Left ventricle myocardium inferior (tissue), 1 donor: ENCODE measurements at places on chromosomes 1 and 21. TPM values are rescaled to one million over a fixed set of nuclear protein-coding genes. Genes with fewer than 3 reads are reported as not detected.

The FAM177B gene
- total RNA-seq, result not detected

The ALPL gene
- 10.2 TPM for total RNA-seq

DNA sequence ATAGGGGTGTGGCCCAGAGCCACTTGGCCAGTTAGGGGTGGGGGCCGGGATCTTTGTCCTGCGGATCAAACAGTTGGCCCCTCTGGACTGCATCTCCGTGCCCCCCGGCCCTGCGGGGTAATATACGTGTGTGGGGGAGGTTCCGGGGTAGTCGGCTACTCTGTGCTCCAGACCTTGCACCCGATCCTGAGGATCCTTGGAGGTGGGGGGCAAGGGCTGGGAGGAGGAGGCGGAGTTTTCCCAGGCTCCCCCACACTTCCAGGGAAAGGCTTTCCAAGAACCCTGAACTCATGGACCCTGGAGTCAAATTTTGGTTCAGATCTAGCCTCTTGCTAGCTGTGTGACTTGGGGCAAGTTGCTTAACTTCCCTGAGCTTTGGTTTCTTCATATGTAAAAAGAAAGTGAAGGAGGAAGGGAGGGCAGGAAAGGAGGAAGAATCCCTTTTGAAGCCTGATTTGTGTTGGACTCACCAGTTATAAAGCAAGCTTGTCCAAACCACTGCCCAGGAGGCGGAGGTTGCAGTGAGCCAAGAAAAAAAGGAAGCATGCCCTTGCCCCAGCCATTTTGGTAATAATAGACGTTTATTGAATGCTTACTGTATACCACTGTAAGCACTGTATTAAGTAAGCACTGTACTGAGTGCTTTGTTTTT lies 686 bp downstream of the MIIP start:
- DNase-seq, result peak; percentile 22

GRCh38 chr1:82160903-82161302 lies 360.2 kb downstream of the ADGRL2 start:
- no peak for DNase-seq

- DNase-seq, result no peak
These were observed 19.1 kb downstream of the NPPA start for GRCh38 chr1:11828511-11828910.

- DNase-seq, result peak; percentile 24
These were observed 69.4 kb downstream of the LRRC8D start for GRCh38 chr1:89890085-89890752.

- DNase-seq, result no peak
These were observed 197.4 kb downstream of the FGGY start for GRCh38 chr1:59494145-59494833.

DNA sequence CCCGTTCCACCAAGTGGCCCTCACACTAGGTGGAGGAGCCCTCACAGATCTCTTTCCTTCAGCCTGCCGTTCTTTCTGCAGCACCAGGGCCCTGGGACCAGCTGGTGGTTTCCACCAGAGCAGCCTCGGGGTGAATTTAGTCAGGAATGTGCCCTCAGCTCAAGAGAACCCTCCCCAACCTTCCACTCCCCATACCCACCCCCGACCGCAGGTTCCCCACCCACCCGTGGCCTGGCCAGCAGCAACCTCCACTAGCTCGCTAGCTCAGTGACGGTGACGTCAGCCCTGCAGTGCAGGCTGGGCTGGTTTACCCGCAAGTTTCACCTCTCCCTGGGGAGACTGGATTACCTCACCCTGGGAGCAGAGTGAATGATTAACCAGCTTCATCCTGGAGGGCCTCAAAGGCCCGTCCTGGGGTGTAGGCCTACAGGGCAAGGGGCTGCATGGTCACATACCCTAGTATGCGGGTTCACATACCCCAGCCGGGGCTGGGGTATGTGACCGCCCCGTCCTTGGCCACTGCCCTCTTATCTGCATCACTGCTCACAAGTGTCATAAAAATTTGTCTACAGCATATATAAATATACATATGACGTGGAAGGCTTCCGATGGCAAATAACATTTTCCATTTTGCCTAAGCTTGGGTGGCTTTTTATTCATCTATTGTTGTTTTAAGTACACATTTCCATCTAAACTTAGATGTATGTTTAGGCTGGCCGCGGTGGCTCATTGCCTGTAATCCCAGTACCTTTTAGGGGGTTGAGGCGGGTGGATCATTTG lies 24.5 kb downstream of the ELF3 start:
- peak; percentile 71 for DNase-seq

DNA sequence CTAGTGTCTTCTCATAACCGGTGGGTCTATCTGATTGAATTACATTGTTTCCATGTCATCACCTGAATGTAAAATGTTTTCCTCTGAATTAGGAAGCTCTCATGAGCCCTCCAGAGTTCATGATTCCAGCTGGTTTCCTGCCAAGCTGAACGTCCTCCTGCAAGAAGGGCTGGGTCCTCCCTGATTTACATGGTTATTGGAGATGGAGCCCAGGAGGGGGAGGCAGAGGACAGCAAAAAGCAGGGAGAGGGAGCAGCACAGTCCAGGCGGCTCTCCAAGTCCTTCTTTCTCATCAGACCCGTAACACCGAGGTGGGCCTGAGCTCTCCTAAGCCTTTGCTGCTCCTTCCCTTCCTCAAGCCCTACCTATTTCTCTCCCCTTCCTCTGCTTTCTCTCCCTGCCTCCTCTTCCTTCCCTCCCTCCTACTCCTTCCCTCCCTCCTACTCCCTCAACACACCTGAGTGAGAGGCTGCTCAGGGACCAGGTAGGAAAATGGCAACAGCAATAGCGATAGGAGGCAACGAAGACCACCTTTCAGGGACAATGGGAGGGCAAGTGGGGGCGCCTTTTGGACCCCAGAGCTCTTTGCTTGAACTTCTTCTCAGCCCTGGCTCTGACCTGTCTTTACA lies 265.9 kb downstream of the PRDM2 start:
- peak; percentile 43 for DNase-seq
